ENCODE measurements at places on chromosomes 5 and 9.

- DNase-seq: no peak
Measured at GRCh38 chr9:105339849-105340248, 95.4 kb downstream of the SLC44A1 start.

- DNase-seq: no peak
Measured at GRCh38 chr9:134957165-134957944, 39.6 kb upstream of the FCN1 start.

DNA sequence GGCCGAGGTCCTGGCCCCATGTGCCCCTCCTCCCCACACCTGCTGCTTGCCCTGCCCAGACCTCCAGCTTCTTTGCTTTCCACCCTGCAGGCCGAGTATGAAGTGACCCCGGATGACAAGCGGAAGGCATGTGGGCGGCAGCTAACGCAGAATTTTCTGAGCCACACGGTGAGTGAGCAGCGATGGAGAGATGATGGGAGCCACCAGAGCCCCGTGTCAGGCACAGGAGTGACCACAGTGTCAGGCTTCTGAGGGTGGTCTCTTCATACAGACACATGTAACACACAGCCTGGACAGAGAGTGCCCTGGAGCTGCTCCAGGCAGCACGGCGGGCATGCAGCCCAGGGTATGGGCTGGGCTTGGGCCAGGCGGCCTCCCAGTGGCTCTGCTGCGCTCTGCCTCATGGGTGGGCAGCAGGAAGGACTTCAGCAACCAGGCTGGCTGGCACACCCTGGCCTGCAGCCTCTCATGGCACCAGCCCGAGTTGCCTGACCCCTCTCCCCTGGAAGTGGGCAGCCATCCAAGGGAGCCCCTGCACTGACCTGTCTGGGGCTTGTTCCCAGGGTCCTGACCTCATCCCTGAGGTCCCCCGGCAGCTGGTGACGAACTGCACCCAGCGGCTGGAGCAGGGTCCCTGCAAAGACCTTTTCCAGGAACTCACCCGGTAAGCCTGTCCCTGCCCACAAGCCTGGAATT lies 5.8 kb downstream of the GRK6 start:
- DNase-seq: no peak

GRCh38 chr9:76403352-76403751 lies 9.1 kb upstream of the RFK start:
- peak; percentile 64 for DNase-seq

GRCh38 chr5:153489611-153490010 lies 859 bp upstream of the GRIA1 start:
- no peak for DNase-seq

DNA sequence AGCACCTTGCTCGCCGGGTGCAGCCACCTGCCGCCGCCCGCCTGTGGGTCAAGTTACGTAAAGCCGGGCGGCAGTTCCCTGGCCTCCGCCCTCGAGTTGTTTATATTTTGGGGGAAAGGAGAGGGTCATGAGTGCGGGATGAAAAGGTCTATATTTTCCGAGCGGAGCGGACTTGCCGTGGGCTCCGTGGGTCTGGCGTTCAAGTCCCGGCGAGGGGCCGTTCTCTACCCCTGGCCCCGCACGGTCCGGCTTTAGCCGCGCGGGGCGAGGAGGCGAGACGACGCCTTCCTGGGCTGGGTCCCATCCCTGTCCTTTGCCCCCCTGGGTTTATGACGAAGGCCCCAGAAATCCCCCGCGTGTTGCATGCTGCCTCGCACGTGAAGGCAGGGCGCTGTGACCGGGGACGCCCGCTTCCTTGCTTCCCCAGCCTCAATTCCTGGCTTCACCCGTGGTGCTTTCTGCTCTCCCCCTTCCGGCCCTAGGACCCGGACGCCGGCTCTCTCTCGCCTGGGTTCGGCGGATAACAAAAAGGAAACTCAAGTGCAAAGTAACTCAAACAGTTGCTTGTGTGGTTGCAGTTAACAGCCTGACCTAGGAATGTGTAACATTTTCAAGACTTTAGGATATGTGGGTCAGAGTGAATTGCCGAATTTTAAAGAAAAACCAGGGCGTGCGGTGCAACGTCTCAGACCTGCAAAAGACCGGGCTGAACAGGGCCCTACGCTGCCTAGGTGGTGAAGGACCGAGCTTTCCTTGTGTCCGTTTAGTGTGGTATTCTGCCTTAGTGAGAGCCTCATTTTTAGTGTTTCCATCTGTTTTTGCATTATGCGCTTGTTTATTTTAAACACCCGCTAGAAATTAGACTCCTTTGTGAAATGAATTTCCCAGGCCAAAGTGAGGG lies 810 bp downstream of the VPS13A start:
- DNase-seq: no peak

GRCh38 chr9:110443146-110443865 lies 105.6 kb upstream of the TXNDC8 start:
- peak; percentile 37 for DNase-seq

DNA sequence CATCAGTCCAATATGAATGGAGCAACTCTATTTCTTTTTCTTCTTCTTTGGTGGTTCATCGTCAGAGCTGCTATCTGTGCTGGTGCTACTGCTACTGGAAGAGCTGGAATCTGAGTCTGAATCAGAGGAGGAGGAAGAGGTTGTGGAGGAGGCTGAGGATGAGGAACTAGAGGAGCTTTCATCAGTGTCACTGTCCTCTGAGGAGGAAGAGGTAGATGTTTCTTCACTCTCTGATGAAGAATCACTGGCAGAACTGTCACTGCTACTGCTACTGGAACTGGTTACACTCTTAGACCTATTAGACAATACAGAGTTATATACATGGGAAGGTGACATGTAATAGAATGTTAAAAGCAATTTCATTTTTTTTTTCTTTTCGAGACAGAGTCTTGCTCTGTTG lies 27.8 kb downstream of the ZCCHC10 start:
- DNase-seq: no peak

GRCh38 chr9:125204477-125204876 lies 4.1 kb downstream of the RABEPK start:
- no peak for DNase-seq

Data from AG04449 (cell line).